ENCODE measurements at places on chromosomes 11 and 22. TPM values are rescaled to one million over a fixed set of nuclear protein-coding genes. Genes with fewer than 3 reads are reported as not detected.

GRCh38 chr11:64318766-64319761, 1.1 kb downstream of the PRDX5 start:
- DNase-seq: no peak

DNA sequence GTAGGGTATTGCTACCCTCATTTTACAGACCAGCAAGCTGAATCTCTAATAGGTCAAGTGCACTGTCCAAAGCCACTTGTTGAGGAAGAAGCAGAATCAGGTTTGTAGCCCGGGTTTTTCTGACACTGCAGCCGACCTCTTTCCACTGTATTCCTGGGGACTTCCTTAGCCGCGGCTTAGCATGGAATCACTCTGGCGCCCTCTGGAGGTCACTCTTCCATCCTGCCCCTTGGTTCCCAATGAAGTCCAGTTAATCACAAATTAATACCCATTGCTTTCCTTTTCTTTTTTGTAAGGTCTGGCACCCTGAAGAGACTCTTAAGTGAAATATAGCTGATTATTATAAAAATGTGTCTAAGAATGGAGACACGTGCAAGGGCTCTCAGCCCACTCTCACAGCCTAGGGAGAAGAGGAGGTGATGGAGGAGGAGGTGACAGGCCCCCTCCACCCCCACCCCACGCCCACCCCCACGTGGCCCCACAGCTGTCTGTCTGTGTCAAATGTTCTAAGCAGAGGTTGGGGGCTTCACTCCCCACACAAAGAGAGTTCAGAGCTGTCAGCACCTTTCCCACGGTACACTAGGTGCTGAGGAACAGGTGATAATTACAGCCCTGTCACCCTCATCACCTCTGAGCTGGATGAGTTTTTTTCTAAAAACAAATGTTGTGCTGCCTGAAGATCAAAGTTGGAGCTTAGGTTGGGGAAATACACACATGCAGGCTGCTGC, 57.7 kb upstream of the DRD2 start:
- DNase-seq: peak; percentile 67

DNA sequence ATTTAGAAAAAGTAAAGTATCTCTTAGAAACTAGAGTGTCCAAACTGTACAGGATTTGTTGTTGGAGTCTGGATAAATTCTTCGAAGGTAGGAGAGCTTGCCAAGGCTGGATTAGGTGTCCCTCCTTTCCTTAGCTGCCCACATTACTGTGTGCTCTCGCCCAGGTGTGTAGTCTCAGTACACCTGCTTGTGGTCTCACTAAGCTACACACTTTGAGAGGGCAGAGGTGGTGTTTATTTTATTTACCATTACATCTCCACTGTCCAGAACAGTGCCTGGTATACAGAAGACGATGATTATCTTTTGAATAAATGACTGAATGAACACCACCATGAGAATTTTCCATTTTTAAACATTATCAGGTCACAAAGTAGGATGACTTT, 36.5 kb downstream of the VSIG10L2 start:
- DNase-seq: no peak

The VPREB1 gene
- polyA plus RNA-seq: not detected

The KRTAP5-1 gene
- not detected for polyA plus RNA-seq
